ENCODE measurements at places on chromosomes 3 and 15. TPM values are rescaled to one million over a fixed set of nuclear protein-coding genes. Genes with fewer than 3 reads are reported as not detected.

- H3K27me3 ChIP-seq, result no peaks in the 10 kb centered on the region
- H3K4me1 ChIP-seq, result no peaks in the 10 kb centered on the region
- H3K36me3 ChIP-seq, result no peaks in the 10 kb centered on the region
- H3K4me3 ChIP-seq, result no peak overlapping the region
- H3K27ac ChIP-seq, result no peak overlapping the region
These were observed 52.0 kb upstream of the CTSH start for GRCh38 chr15:78996894-78997275.

Gene MRPS22
- total RNA-seq, result 94.4 TPM

Gene SCAMP2
- 25.8 TPM for total RNA-seq

Gene CFAP20DC
- total RNA-seq, result 1.6 TPM

DNA sequence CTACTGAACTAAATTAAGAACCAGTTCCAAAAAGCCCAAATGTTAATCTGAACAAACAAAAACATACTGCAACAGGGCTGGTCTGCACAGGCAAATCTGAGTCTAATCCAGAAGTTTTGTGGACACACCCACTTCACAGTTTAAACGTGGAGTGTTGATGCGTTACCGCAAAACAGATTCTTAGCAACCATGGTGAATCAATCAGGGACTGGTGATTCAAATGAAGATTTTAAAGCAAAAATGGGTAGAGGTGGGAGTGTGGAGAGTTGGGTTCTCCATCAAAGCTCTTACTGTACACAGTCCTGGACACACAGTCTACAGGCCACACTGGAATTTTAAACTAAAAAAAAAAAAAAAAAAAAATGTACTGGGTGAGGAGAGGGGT is 5.2 kb downstream of the ANXA2 start:
- peak overlapping the region; percentile 42 for H3K27ac ChIP-seq
- peaks cover 40% of the 10 kb centered on the region for H3K4me1 ChIP-seq
- DNase-seq, result peak; percentile 78
- no peak overlapping the region for H3K4me3 ChIP-seq
- peaks cover 32% of the 10 kb centered on the region for H3K36me3 ChIP-seq

GRCh38 chr3:119428538-119428937 is 34.9 kb downstream of the TMEM39A start:
- H3K27me3 ChIP-seq, result no peaks in the 10 kb centered on the region
- H3K4me3 ChIP-seq, result no peak overlapping the region
- no peaks in the 10 kb centered on the region for H3K4me1 ChIP-seq
- H3K36me3 ChIP-seq, result peaks cover 26% of the 10 kb centered on the region
- DNase-seq, result no peak
- H3K27ac ChIP-seq, result no peak overlapping the region

- peaks cover 37% of the 10 kb centered on the region for H3K27me3 ChIP-seq
- H3K4me3 ChIP-seq, result no peak overlapping the region
- H3K36me3 ChIP-seq, result no peaks in the 10 kb centered on the region
- peaks cover 4% of the 10 kb centered on the region for H3K4me1 ChIP-seq
- H3K27ac ChIP-seq, result no peak overlapping the region
These were observed 94.5 kb upstream of the DLG1 start for GRCh38 chr3:197392961-197393360.

Gene STRIT1
- not detected for total RNA-seq

Gene MED12L
- 0.28 TPM for total RNA-seq

- DNase-seq, result no peak
- no peak overlapping the region for H3K4me3 ChIP-seq
- H3K36me3 ChIP-seq, result no peaks in the 10 kb centered on the region
- no peak overlapping the region for H3K27ac ChIP-seq
- H3K4me1 ChIP-seq, result no peaks in the 10 kb centered on the region
- H3K27me3 ChIP-seq, result no peaks in the 10 kb centered on the region
These were observed 173.1 kb downstream of the FHIT start for GRCh38 chr3:61078048-61078752.

Gene GPR156
- 0.28 TPM for total RNA-seq

Gene GOLGA6B
- total RNA-seq, result not detected

DNA sequence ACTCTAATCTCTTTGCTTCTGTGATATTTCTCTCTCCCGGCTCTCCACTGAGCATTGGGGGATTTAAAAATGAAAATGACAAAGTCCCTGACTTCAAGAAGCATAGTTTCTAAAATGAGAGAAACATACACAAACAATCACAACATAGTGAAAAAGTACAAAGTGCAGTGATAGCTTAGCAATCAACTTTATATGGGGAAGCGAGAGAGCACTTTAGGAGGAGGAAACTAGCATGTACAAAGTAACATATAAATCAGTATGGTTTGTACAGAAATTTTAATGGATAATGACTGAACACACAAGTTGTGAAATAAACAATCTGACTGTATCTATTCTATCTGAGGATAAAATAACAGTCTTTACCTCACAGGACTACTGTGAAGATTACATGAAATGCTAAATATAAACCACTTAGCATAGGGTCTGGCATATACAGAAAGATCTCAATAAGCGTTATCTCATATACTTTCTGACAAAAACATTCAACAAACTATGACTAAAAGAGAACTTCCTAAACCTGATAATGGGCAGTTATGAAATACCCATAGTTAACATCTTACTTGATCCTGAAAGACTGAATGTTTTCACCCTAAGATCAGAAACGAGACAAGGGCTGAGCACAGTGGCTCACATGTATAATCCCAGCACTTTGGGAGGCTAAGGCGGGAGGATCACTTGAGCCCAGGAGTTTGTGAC is 61.2 kb downstream of the PEAK1 start:
- H3K36me3 ChIP-seq, result peaks cover 6% of the 10 kb centered on the region
- DNase-seq, result peak; percentile 46
- H3K27ac ChIP-seq, result no peak overlapping the region
- peaks cover 2% of the 10 kb centered on the region for H3K4me1 ChIP-seq

Gene SLC38A3
- 0.36 TPM for total RNA-seq

GRCh38 chr3:30527720-30528119 is 78.7 kb upstream of the TGFBR2 start:
- H3K27me3 ChIP-seq, result no peaks in the 10 kb centered on the region
- no peaks in the 10 kb centered on the region for H3K4me1 ChIP-seq
- no peak overlapping the region for H3K27ac ChIP-seq
- DNase-seq, result no peak
- H3K4me3 ChIP-seq, result no peak overlapping the region

- H3K36me3 ChIP-seq, result no peaks in the 10 kb centered on the region
- H3K27ac ChIP-seq, result no peak overlapping the region
- H3K4me3 ChIP-seq, result no peak overlapping the region
- no peaks in the 10 kb centered on the region for H3K4me1 ChIP-seq
These were observed 10.6 kb downstream of the DNAJB8 start for GRCh38 chr3:128455786-128456748.

DNA sequence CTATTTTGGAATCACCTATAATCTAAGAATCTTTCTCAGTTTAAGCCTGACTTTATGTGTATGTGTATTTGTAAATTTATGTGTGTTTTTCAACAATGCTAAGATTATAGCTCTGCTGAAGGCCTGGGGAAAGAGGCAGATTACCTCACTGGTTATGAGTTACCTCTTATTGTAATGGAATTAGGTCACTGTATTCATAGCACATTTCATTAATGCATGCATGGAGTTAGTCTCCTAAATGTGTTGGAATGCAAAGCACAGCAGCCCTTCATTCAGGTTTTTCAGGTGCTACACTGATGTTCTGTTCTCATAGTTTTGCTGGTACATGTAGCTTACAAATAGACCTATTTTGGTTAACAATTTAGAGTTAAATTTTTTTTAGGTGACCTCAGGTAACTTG is 9.5 kb downstream of the GPR87 start:
- H3K4me3 ChIP-seq, result no peak overlapping the region
- no peak for DNase-seq
- H3K4me1 ChIP-seq, result peaks cover 12% of the 10 kb centered on the region

- H3K4me1 ChIP-seq, result peaks cover 3% of the 10 kb centered on the region
- H3K27me3 ChIP-seq, result no peaks in the 10 kb centered on the region
- DNase-seq, result no peak
- H3K4me3 ChIP-seq, result no peak overlapping the region
- H3K36me3 ChIP-seq, result no peaks in the 10 kb centered on the region
These were observed 5.4 kb downstream of the H1-8 start for GRCh38 chr3:129548104-129548965.

GRCh38 chr3:57545636-57546268 is 1.6 kb upstream of the DNAH12 start:
- peaks cover 3% of the 10 kb centered on the region for H3K4me1 ChIP-seq

- DNase-seq, result peak; percentile 100
- H3K27ac ChIP-seq, result peak overlapping the region; percentile 95
- no peak overlapping the region for H3K4me3 ChIP-seq
- H3K4me1 ChIP-seq, result peaks cover 33% of the 10 kb centered on the region
- H3K27me3 ChIP-seq, result no peaks in the 10 kb centered on the region
These were observed 114.1 kb upstream of the GALNT15 start for GRCh38 chr3:16060358-16060852.

Gene CNTN3
- 3.6 TPM for total RNA-seq

Gene EPHB3
- 0.83 TPM for total RNA-seq

- peak; percentile 5 for DNase-seq
- H3K27me3 ChIP-seq, result no peaks in the 10 kb centered on the region
- H3K27ac ChIP-seq, result no peak overlapping the region
- H3K36me3 ChIP-seq, result no peaks in the 10 kb centered on the region
- peaks cover 8% of the 10 kb centered on the region for H3K4me1 ChIP-seq
These were observed 364.4 kb downstream of the PTPRG start for GRCh38 chr3:61925721-61926120.

Gene CPNE9
- not detected for total RNA-seq

Gene CFAP161
- total RNA-seq, result not detected

Data from IMR-90 (cell line).